Stimulated activated CD4-positive, alpha-beta T cell treated with anti-CD3 and anti-CD28 coated beads, Interleukin-2, amount 100 ng/mL, for 4 hours (primary cell): ENCODE measurements at places on chromosomes 3 and 15.
A peak's percentile ranks its signal among the peaks of the same experiment; 100 is the strongest.

GRCh38 chr3:141644931-141645330 lies 93.2 kb upstream of the RNF7 start:
- peak; percentile 19 for DNase-seq

- no peak for DNase-seq
Observed at GRCh38 chr3:113174801-113175485, 36.4 kb upstream of the BOC start.

- no peak for DNase-seq
Observed at GRCh38 chr15:40006646-40007045, 32.3 kb downstream of the SRP14 start.

- DNase-seq, result no peak
Observed at GRCh38 chr15:59258317-59258716, 51.7 kb downstream of the LDHAL6B start.

DNA sequence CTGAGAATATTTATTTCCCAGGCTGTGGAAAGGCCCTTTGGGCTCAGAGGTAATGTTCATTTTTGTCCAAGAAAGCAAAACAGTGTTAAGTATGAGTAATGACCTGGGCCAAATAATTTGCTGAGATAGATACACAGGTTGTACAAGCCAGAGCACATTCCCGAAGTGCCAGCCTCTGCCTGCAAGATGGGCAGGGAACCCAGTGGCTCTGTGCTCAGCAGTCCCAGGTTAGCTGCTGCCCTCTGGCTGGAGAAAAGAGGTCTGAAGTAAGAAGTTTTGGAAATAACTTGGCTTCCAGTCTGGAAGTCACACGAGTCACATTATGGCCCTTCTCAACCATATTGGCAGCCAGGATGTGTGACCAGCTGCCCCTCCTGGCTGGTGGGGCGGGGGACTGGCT lies 20.2 kb downstream of the MYZAP start:
- no peak for DNase-seq

GRCh38 chr3:62187022-62187431 lies 186.3 kb downstream of the FEZF2 start:
- DNase-seq, result no peak

DNA sequence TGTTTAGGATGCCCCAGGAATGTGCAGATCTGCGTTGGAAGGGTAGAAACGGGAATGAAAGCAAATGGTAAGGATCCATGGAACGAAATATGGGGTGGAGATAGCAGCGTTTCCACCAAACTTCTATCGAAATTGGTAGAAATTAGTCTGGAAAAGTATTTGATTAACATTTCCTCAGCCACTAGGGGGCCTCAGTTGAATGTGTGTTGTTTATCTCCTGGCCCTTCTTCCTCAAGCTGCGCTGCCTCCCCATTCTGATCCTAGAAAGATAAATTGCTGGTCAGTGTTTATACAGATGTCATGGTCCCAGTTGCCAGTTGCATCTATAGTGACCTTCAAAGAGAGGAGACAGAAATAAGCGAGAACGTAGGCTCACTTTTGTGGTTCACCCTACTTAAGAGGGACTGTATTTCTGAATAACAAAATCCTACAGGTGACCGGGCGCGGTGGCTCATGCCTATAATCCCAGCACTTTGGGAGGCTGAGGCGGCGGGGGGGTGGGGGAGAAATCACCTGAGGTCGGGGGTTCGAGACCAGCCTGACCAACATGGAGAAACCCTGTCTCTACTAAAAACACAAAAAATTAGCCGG lies 457.1 kb downstream of the SQOR start:
- DNase-seq, result no peak

GRCh38 chr3:196315821-196316220 lies 2.2 kb downstream of the DYNLT2B start:
- DNase-seq, result no peak

GRCh38 chr3:13353506-13353905 lies 66.6 kb downstream of the NUP210 start:
- DNase-seq, result no peak

- DNase-seq, result no peak
Observed at GRCh38 chr15:54321426-54321825, 343.2 kb downstream of the UNC13C start.

GRCh38 chr15:66231394-66232266 lies 21.9 kb downstream of the MEGF11 start:
- no peak for DNase-seq

DNA sequence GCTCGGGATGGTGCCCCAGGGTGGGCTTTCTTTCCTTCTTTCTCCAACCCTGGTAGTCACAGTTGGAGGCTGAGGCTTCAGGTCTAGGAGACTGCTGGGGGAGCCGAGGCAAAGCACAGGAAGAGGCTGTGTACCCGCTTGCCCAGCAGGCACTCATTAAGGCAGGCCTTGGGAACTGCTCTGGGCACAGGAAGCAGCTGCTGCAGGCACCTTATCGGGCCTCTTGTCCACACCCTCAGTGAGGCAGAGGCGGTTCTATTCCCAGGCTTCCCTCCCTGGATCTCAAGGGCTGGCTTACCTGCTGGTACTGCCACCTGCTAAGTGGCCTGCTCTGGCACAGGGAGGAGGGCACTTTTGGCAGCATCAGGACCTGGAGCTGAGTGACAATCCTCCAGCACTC lies 15.8 kb upstream of the GRM2 start:
- no peak for DNase-seq

- no peak for DNase-seq
Observed at GRCh38 chr15:36897834-36898233, 202.5 kb downstream of the MEIS2 start.

DNA sequence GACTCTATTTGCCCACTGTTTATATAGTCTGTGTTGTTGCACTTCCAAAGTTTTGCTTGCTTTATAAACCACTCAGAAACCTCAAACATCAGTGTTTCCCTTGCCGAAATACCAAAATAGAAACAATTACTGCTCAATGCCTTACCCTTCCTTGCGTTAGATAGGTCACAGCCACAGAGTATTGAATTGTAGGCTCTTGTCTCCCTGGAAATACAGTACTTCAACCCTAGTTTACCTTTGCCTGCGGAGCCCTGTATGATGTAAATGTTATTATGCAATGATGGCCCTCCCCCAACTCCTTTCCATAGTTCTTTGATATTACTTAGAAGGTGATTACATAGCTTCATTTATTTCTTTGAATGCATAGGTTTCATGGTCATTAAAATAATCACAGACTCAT lies 44.2 kb downstream of the SOX2 start:
- no peak for DNase-seq

DNA sequence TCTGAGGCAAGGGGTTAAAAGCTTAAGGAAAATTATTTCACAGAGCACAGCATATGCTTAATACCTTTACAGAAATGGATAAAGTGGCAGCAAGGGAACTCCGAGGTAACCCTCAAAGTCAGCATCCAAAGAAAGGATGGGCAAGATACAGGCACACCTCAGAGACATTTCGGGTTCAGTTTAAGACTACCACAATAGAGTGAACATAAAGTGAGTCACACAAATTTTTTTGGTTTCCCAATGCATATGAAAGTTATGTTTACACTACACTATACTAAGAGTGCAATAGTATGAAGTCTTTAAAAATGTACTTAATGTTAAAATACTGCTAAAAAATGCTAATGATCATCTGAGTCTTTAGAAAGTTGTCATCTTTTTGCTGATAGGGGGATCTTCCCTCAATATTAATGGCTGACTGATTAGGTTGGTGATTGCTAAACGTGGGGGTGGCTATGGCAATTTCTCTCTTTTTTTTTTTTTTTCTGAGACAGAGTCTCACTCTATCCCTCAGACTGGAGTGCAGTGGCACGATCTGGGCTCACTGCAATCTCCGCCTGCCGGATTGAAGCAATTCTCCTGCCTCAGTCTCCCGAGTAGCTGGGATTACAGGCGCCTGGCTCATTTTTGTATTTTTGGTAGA lies 10.0 kb downstream of the UBR1 start:
- no peak for DNase-seq

GRCh38 chr3:110184536-110184935 lies 847.2 kb upstream of the DPPA4 start:
- no peak for DNase-seq

DNA sequence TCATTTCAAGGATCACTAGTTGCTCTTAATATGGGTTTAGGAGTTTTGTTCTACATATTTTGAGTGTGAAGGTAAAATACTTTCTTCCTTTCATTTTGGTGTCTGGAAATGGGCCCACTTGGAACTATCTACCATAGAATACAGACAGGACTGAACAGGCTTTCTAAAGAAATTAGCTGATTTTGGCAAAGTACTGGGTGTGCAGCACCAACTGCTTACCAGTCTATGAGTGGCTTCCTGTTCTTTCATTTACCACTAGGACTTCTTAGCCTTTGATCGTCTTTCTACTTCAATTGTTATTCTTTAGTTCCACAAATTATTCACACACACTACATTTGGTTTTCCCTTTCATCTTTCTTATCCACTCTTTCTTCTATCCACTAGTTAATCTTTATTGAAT lies 1196.3 kb downstream of the ROBO1 start:
- DNase-seq, result no peak

DNA sequence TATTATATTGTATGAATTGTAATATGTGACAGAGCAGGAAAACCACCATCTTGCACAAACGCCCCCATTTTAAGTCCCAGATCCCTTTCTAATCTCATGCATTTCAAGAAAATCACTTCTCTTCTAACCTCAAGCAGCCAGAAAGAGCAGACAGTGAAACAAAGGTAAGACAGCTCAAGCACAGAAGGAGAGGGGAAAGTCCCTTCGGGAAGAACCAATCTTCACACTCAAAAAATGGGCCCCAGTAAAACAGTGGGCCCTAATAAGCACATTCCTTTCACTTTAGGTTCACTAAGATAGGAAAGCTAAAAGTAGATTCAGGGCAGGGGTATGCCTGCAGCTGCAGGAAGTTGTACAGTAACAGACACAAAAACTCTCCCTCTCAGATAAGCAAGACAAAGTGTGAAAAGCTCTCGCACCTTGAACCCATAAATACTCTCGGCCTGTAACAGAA lies 1268.7 kb downstream of the SI start:
- DNase-seq, result no peak

GRCh38 chr3:24503616-24504113 lies 9.0 kb upstream of the THRB start:
- no peak for DNase-seq

DNA sequence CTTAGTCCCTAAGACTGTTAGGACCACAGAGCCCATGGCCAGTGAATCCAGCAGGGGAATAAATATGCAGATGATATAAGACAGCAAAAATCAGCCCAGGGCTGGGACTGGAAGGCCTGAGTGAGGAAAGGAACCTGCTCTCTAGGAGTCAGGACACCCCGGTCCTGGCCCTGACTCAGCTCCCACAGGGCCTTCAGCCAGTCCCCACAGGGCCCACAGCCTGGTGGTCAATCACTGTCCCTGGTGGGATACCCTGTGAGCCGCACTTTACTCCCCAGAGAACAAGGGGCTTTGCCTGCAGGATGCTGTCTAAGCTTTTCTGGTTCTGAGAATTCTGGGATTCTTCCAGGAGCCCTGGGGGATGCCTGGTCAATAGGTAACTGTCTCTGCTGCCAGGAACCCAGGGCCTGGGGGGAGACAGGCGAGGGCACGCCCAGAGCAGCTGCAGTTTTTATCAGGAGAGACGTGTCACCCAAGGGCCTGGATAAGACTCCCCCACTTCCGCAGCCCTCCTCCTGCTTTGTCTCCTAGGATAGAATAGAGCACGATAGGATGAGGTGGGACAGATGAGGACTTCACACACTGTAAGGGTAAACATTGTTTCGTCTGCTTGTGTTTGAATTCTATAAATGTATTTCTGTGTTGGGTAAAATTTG lies 49.5 kb upstream of the MCF2L2 start:
- no peak for DNase-seq

GRCh38 chr3:40845447-40845846 lies 320.7 kb downstream of the ZNF621 start:
- DNase-seq, result no peak

GRCh38 chr3:157871838-157872460 lies 234.3 kb downstream of the SHOX2 start:
- DNase-seq, result no peak

GRCh38 chr3:162007722-162008121 lies 511.1 kb downstream of the OTOL1 start:
- no peak for DNase-seq

GRCh38 chr3:188339410-188340295 lies 185.7 kb downstream of the LPP start:
- no peak for DNase-seq

- DNase-seq, result no peak
Observed at GRCh38 chr15:44726136-44726535, 10.2 kb upstream of the TRIM69 start.

DNA sequence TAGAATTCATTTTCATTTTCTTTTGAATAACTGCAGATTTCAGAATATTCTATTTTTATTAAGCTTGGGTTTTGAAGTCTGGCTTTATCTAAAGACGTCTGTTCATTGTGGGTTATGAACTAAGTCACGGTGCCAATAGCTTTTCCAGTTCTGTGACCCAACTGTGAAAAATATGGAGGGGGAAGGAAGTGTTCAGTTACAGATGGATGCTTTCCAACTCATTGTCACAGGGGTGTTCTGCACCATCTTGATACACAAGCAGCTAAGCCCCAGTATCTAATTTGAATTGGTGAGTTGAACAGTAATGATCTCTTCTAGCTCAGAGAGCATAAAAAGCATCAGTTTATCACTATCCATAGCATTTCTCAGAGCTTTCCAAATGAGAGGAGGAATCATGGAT lies 710.6 kb downstream of the EDEM1 start:
- no peak for DNase-seq

GRCh38 chr15:44536302-44536961 lies 515 bp upstream of the EIF3J start:
- no peak for DNase-seq

DNA sequence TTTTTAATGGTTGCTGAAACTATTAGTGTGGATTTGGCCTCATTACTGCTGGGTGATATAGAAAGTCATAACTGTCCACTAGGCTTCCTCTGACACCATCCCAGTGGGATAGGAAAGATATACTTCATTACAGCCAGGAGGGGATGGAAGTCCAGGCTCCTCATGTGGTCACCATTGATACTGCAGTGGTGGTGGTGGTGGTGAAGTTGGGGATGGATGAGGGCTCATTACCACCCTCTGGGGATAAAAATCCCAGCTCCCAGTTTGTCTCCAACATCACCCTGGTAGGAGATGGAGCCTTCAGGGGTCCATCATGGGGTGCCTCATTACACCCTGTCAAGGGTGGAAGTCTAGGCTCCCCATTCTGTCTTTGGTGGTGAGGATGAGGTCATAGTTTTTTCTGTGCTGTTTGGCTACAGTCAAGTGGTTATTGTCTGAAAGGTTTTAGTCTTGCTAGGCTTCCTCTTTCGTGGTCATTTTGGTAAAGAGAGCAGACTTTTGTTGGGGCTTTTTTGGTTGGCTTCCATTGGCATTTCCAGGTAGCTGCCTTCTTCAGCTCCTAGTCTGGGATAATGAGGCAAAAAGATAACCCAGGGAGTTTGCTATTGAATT lies 30.1 kb upstream of the FILIP1L start:
- no peak for DNase-seq

GRCh38 chr3:71453822-71454511 lies 129.6 kb downstream of the FOXP1 start:
- no peak for DNase-seq
